Tongue (tissue), 3 donors: ENCODE measurements at places on chromosomes 1 and 21. TPM values are rescaled to one million over a fixed set of nuclear protein-coding genes. Genes with fewer than 3 reads are reported as not detected.

SYT6 gene
- total RNA-seq = 0.10 TPM

ADAMTSL4 gene
- 50.4 TPM for total RNA-seq

KCNK2 gene
- 1.5 TPM for total RNA-seq

HFM1 gene
- 3.9 TPM for total RNA-seq

ZNF678 gene
- 50.0 TPM for total RNA-seq

MSTO1 gene
- 42.3 TPM for total RNA-seq
